ENCODE measurements at places on chromosomes 6 and 20. TPM values are rescaled to one million over a fixed set of nuclear protein-coding genes. Genes with fewer than 3 reads are reported as not detected.

DNA sequence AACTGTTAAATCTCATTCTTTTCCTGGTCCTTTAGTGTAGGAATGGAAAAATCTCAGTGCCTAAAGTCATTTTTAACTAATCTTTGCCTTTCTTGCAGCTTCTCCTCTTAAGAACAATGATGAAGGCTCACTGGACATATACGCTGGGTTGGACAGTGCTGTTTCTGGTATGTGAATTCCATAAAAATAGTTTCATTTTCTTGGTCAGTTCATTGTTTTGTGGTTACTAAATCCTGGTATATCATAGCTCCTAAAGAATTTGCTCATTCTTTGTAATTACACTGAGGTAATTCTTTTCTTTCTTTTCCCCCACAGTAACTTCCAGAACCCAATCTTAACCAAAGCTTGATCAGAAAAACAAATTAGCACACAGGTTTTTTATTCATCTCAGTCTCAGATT, 23.4 kb downstream of the CASP8AP2 start:
- no peak for DNase-seq

DNA sequence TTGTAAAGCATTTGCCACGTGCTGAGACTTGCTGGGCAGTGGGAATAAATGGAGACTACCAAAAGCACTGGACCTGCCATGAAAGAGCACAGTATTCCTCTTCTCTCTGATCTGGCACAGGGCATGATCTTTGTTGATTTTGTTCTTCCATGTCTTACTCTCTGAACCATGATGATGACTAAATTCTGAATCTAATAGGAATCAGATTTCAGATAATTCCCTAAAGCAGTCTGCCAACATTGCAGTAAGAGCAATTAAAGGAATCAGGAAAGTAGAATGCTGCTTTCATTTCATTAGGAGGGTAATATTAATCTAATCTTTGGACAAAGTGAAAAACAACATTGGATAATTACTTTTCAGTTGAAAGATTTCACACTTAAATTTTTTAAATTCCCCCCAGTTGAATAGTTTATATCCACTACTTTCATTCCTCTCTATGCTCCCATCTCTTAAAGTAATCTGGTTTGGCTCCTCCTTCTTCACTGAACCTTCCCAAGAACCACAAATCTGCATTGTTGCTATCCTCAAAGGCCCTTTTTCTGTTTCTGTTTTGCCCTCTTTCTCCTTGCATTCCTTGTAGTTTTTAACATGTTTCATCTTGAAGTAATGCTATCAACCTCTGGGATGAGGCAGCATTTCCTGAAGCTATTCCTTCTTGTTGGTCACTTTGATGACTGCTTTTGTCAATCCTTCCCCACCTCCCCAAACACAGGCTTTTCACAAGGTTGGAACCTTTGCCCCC, 243.2 kb upstream of the TENT5A start:
- no peak for DNase-seq

- DNase-seq = no peak
These were observed 47.8 kb upstream of the NRSN1 start for GRCh38 chr6:24078200-24078599.

DNA sequence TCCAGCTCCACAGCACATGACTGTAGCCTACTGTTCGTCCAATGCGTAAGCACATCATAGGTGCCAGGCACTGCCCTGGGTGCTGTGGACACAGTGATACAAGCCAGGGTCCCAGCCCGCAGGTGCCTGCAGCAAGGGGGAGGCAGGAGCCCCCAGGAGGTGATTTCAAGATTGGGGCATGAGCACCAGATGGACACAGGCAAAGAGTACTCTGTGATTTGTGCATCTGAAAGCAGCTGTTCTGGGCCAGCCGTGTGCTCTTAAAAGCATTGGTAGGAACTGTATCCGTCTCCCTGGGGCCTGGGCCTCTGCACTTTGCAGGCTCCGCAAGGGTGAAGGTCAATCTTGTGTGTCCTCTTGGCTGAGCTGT, 149.8 kb downstream of the SYCP2 start:
- DNase-seq = peak; percentile 2

DNA sequence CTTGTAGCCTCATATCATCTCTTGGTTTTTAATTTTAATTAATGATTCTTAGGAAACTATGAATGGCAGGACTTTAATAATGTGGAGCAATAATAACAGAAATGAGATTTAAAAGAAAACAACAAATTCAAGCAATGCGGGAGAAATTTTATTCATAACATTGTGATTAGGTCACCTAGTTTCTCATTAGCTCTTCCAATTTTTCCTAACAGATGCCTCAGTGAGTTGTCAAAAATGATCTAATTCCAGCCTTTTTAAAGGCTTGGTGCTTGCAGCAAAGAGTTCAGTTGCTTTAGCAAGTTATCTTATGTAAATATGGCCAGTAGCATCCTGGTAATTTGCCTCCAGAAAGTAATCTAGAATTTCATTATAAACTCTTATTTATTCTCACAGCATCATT, 20.4 kb downstream of the PDE7B start:
- DNase-seq = no peak

DNA sequence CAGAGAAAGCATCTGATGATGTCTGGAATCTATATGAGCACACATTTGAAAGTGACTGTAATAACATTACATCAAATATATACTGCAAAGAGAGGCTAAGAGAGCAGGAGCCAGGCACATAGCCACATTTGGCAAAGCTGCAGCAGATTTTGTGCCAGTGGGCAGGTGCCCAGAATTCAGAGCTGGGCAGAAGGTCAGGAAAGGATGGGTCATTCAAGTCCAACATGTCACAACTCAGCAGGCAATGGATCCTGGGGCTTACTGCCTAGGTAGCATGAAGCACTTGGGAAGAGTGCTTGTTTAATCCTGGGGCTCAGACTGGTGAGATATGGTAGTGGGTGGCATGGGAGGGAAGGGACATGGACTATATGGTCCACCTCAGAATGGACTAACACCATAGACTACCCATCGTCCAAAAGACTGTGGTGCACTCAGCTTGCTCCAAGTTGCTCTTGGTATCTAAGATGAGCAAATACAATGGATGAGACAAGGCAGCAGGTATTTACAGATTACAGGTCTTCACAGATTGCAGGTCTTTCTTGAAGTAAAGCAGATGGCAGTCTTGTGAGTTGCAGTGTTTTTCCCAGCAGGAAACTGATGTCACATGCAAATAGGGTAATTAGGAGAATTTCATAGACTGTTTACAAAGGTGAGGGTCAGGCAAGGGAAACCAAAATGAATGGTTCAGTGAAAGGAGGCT, 31.2 kb upstream of the SHLD1 start:
- no peak for DNase-seq

- no peak for DNase-seq
These were observed 89.6 kb upstream of the TOX2 start for GRCh38 chr20:43825051-43825402.

DNA sequence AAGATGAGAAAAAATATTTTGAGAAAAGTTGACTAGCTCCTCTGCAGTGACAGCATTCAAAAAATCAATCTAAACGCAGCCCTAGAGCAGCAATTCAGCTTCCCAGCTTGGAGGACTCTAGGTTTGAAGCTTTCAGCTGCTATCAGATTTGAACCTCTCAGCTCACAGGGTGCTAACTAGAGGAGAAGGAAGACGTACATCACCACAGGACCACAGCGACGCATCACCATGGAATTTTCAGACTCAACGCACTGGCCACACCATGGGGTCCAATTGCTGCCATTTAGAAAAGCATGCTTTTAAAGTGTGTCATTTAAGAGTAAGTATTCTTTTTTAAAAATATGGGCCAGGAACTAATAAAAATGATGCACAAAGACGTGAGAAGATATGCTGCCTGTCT, 45.0 kb upstream of the FUCA2 start:
- no peak for DNase-seq

DNA sequence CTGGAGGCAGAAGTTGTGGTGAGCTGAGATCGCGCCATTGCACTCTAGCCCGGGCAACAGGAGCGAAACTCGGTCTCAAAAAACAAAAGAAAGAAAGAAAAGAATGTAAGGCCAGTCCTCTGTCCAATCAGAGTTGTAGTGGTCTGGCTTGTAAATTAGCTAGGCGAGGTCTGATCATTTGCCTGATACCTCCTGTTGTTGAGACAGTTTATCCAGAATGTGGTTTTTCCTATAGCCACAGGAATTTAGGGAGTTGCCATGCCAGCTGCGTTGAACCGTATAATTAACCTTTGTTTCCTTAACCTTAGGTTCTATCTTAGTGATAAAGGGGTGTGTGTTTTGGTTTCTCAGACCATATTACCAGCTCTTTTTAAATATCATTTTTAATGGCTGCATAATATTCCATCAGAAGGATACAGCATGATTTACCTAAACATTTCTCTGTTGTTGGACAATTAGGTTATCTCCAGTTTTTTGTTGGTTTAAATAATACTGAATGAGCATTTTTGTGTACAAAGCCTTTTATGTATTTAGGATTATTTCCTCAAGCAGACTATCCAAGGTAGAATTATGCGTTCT, 11.7 kb upstream of the PPARD start:
- DNase-seq = no peak

DNA sequence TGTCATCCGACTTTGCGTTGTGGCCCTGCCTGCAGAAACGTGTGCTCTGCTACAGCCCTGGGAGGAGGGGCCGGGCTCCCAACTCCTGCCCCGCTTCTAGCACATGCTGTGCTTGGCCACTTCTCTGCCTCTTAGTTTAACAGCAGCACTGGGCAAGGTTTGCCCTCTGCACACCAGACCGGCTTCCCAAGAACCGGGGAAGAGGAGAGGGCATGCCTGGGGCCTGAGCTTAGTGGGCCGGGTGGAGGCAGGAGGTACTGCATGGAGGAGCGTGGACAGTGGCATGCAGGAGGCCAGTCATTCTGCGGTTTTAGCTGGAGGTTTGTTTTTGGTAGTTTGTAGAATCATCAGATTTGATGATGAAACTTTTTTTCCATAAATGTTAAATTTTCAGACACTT, 45.5 kb downstream of the CEP43 start:
- no peak for DNase-seq

GRCh38 chr6:21970569-21971300, 326.1 kb downstream of the PRL start:
- DNase-seq = no peak

GRCh38 chr6:42038811-42039408, 11.4 kb upstream of the TAF8 start:
- DNase-seq = no peak

- DNase-seq = no peak
These were observed 13.8 kb downstream of the BMP7 start for GRCh38 chr20:57252559-57253162.

- DNase-seq = peak; percentile 94
These were observed 76.0 kb upstream of the CD93 start for GRCh38 chr20:23161968-23162696.

GRCh38 chr6:170212051-170212756, 78.7 kb downstream of the DLL1 start:
- no peak for DNase-seq

DNA sequence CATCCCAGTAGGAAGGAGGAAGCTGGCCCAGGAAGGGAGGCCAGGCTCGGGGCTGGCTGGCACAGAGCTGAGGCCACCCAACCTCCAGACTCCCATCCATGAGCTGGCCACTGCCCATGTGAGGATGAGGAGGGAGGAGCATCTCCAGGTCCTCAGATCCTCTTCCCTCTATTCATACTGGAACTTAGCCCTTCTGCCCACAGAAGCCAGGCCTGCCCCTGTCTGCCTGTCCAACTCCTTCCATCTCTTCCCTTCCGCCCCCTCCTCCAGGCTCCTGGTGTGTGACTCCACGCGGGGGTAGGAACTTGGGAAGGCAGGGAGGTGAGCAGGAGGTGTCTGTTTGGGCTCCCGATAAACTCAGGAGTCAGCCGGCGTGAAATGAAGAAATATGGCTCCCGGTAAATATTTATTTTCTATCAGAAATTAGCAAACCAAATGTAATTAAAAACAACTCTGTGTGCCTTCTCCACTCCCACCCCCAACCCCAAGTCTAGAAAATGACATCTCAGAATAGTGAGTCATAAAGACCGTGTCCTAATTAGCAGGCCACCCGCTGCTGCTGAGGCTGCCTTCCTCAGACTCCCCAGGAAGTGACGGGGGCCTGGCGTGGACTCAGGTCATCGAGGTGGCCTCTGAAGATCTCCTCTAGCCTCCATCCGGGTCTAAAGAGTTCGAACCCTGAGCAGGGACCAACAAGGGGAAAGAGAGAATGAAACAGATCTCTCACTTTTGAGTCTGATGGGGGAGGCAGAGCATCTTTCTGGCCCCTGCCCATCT, 81.9 kb downstream of the MDGA1 start:
- DNase-seq = no peak

DNA sequence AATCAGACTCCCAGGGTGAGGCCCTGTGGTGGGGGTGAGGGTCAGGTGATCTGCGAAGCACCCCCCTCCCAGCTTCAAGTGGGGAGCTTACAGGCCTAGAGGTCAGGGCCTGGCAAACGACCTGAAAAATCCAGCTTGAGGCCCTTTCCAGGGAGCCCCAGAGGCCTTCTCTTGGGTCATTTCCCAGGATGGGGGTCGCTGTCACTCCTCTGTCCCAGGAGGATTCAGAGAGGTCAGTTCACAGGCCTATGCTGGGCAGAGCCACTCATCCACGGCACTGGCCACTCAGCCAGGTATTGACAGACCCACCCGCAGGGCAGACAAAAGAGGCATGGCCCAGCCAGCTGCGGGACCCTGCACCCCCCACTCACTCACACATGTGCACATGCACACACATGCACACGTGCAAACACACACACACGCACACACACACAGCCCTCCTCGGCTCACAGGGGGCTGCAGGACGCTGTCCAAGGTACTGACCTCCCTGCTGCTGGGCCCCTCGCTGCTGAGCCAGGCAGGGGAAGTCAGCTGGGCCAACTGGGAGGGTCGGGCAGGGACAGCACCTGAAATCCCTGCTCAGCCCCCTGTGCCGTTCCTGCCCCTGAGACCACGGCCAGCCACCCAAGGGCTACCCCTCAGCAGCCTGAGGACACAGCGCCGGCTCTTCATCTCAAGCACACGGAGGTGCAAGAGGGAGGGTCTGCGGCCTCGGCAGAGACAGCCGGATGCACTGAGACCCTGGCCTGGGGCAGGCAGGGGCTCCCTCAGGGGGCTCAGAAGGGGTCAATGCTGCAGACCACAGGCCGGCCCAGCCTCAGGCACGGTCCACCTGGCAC, 113.8 kb downstream of the TAF4 start:
- DNase-seq = no peak

DNA sequence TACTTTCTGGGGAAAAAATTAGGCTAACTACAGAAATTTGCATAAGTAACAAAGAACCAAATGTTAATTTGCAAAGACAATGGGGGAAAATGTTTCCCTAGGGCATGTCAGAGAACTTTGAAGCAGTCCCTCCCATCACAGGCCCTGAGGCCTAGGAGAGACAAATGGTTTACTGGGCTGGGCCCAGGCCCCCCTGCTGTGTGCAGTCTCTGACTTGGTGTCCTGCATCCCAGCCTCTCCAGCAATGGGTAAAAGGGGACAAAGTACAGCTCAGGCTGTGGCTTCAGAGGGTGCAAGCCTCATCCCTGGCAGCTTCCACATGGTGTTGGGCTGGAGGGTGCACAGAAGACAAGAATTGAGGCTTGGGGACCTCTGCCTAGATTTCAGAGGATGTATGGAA, 788.4 kb downstream of the FRK start:
- DNase-seq = no peak

Gene SNX9
- 37.9 TPM for total RNA-seq

Gene CRISP3
- total RNA-seq = 0.55 TPM

Gene TAAR9
- total RNA-seq = not detected

Gene VGLL2
- not detected for total RNA-seq

Gene IRF4
- total RNA-seq = 7.0 TPM

Gene PTPRT
- total RNA-seq = not detected

Gene POM121L2
- not detected for total RNA-seq

Gene RIMS4
- total RNA-seq = not detected

Gene ACSS2
- total RNA-seq = 162 TPM

Gene FAXC
- 186 TPM for total RNA-seq

Gene BMP7
- total RNA-seq = 1.8 TPM

Gene SALL4
- 1.2 TPM for total RNA-seq
